Stimulated activated CD8-positive, alpha-beta memory T cell treated with anti-CD3 and anti-CD28 coated beads, Interleukin-12 subunit alpha, Interleukin-12 subunit beta, amount 100 ng/mL, for 4 hours (primary cell): ENCODE measurements at places on chromosomes 5 and 9.
A peak's percentile ranks its signal among the peaks of the same experiment; 100 is the strongest.

GRCh38 chr9:90767523-90768100 is 34.0 kb upstream of the SYK start:
- DNase-seq, result no peak

DNA sequence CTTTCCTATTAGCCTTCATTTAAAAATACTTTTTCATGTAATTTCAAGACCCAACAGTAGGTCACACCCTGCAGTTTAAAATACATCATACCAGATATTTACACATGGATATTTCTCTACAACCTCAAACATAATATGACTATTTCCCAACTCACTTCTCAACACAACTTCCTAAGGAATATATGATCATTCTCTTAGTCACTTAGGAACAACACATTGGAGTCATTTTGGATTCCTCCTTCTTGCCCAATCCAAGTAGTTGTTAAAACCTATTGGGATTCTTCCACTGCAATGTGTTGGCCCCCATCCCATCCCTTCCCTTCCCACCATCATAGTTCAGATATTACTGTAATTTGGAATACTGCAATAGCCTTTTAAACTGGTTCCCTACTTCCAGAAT is 145.5 kb downstream of the DCP2 start:
- no peak for DNase-seq

- peak; percentile 17 for DNase-seq
Measured at GRCh38 chr5:74640954-74641734, 616 bp upstream of the ENC1 start.

DNA sequence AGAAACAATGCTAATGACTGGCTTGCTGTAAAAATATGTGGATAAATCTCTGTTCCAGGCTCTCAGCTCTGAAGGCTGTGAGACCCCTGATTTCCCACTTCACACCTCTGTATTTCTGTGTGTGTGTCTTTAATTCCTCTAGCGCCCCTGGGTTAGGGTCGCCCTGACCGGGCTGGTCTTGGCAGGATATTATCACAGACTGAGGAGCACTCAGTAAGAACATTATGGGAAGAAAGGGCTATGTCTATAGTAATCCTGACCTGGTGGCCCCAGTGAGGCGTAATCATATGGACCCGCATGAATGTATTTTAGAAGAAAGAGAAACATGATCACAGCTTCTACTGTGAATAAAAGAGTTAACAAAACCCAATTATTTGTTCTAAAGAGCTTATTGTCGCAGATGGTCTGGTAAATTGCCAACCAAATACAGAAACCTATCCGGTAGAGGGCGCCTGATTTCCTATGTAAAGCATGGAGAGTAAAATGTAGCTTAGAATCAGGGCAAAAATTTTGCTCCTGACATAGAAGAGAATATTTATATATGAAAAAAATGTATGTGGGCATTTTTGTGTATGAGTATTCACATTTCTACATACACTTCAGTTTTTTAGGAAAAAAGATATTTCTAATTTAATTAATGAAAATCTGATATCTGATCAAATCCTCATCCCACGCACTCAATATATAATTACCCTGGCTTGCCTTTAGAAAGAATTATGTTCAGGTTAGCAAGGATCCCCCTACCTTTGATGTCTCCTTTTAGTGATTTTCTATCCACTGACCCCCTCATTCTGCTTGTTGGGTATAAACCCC is 5.8 kb upstream of the IFNA1 start:
- DNase-seq, result no peak

GRCh38 chr5:143569213-143569701 is 165.8 kb upstream of the NR3C1 start:
- DNase-seq, result no peak

DNA sequence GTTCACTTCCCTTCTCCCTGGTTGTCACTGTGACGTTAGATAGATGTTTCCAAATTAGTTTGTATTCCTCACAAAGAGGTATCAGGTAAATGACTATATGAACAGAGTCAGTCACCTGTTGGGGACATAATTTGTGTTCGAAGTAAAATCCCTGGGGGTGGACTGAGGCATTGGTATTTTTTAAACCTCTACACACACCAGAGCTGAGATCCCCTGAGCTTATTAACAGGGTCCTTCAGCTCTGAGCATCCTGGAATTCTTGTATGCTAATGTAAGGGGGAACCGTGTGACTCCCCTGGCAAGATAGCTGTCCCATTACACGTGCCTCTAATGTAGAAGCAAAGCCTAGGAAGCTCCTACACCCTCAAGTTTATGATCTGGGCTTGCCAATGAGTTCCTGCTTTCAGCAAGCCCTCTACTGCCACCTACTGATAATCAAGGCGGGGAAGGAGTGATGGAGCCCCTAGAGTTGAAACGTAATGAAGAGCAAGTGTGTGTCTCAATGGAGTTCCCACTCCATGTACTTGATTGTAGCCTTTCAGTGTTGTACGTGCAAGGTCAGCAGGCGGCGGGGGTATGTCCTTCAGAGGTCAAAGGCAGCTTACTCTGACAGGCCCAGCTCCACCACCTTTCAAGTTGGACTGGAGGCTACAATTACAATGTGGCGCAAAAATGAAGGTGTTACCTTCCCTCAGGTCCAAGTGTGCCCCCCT is 14.4 kb downstream of the PRKACG start:
- no peak for DNase-seq

- DNase-seq, result no peak
Measured at GRCh38 chr5:77129391-77129990, 42.4 kb upstream of the ZBED3 start.

- no peak for DNase-seq
Measured at GRCh38 chr9:8268881-8269280, 469.3 kb upstream of the DMAC1 start.

GRCh38 chr9:127711831-127712274 is 3.6 kb downstream of the PTRH1 start:
- no peak for DNase-seq

- no peak for DNase-seq
Measured at GRCh38 chr5:32471784-32472183, 27.2 kb upstream of the ZFR start.

DNA sequence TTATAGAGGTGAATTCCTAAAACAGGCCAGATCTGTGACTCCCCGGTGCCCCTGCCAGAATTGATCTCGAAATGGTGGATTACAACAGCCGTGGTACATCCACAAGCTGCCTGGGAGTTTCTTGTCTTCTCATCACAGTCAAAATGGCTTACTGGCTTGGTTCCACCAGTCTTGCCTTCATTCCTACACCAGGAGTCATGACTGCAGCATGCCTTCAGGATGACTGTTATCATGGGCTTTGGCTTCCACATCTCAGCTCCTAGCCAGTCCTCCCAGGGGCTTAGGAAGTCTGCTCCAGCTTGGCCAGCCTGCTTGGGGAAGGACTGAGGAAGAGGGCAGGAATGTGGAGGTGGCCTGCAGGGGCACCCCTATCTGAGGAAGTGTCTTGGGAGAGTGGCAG is 132.9 kb upstream of the NR3C1 start:
- no peak for DNase-seq

DNA sequence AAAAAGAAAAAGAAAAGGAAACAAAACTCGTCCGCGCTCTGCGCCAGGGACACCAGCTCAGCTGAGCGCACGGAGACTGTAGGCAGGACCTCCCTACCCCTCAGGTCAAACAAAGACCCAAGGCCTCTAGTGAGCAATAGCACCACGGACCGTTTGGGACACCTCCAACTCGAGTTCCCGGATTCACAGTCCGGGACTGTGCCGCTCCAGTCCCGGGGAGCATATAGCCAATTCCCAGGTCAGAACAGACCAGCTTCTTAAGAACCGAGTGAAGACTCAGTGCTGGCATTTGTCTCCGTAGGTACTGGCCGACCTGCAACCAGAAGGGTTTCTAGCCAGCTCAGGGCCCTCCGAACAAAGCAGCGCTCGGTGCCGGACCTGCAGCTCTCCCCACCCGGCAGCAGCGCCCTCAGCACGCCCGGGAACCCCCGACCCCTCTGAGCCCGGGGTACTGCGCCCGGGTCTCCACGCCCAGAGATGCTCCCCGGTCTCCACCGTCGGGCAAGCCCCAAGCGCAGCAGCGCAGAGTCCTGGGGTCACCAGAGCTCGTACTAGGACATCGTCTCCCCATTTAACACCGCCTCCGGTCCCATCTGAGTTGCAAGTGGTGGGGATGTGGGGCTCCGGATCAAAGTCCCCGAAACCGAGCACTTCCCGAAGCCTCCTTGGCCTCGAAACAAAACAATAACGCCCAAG is 591 bp downstream of the ABCA1 start:
- DNase-seq, result no peak

DNA sequence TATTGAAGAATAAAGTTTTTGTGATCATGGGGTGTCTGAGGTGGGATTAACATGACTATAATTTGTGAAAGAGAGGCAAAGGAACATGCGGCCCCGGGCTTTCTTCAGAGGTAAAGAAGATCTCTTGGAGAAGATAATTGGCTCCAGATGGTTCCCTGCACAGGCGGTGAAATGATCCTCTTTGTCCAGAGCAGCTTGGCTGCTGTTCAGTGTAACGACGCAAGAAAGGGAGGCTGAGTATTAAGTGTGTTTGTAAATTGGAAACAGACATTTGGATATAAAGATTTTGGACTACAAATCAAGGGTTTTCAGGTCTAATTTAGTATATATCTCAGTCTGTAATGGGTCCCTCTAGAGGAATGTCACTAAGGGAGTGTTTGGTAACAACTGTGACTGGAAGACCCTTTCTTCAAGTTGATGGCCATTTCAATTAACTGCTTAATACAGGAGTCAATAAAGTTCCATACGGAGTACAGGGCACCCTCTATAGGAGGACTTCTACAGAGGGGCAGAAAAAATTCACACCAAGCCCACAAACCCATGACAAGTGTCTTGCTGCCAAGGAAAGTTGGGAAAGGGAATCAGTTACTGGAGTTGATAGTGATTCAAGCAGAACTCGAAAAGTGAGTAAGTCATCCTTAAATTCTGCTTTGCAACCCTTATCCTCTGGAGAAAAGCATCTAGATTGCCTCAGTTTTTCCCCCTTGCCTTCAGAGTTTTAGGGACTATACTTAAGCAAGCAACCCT is 4.1 kb downstream of the EQTN start:
- DNase-seq, result no peak

- no peak for DNase-seq
Measured at GRCh38 chr5:61933787-61934626, 372.0 kb upstream of the KIF2A start.

- no peak for DNase-seq
Measured at GRCh38 chr5:126811515-126812198, 34.7 kb downstream of the LMNB1 start.

DNA sequence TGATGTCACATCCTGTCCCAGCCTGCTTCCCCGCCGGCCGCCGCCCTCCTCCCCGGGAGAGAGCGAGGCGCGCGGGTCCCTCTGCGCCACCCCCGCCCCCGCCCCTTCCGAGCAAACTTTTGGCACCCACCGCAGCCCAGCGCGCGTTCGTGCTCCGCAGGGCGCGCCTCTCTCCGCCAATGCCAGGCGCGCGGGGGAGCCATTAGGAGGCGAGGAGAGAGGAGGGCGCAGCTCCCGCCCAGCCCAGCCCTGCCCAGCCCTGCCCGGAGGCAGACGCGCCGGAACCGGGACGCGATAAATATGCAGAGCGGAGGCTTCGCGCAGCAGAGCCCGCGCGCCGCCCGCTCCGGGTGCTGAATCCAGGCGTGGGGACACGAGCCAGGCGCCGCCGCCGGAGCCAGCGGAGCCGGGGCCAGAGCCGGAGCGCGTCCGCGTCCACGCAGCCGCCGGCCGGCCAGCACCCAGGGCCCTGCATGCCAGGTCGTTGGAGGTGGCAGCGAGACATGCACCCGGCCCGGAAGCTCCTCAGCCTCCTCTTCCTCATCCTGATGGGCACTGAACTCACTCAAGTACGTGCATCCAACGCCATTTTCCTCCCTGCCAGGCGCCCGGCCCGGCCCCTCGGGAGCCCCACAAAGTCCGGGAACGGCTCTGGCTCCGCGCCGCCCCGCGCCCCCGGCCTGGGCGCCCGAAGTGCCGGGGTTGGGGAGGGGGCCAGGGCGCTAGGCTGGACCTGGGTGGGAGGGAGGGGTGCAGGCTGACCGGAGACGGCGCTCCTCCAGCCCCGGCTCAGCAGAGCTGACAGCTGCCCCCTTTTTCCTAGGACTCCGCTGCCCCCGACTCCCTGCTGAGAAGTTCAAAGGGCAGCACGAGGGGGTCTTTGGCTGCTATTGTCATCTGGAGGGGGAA is 12.0 kb upstream of the OLFM1 start:
- no peak for DNase-seq

GRCh38 chr5:16809395-16810207 is 126.5 kb downstream of the MYO10 start:
- no peak for DNase-seq

DNA sequence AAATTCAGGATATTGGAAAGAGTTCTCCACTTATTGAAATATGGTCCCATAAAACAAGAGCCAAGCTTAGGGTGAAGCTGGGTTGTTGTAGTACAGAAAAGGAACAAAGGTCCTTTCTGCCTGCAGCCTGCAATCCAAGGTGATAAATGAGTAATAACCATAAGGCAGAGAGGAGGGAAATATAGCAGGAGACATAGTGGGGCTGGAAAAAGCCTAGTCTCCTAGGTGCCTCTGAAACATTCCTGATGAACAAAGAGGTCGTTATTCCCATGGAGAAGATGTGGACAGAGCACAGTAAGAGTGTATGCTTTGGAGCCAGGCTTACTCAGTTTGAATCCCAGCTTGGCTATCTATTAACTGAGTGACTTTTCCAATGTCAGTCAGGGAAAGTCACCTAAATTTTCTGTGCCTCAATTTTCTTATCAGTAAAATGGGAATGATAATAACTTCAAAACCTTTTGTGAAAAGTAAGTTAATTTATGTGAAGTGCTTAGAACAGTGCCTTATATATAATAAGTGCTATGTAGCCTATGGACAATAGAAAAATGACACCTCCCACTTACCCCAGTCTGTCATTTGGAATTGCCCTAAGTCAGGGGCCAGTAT is 110.8 kb upstream of the GRIN3A start:
- DNase-seq, result no peak

- peak; percentile 85 for DNase-seq
Measured at GRCh38 chr5:115169487-115170133, at the start of gene TRIM36. Gene TRIM36, minus strand, starts transcription at chr5:115169908. Its CDS starts 274 bp downstream, at chr5:115169634.

DNA sequence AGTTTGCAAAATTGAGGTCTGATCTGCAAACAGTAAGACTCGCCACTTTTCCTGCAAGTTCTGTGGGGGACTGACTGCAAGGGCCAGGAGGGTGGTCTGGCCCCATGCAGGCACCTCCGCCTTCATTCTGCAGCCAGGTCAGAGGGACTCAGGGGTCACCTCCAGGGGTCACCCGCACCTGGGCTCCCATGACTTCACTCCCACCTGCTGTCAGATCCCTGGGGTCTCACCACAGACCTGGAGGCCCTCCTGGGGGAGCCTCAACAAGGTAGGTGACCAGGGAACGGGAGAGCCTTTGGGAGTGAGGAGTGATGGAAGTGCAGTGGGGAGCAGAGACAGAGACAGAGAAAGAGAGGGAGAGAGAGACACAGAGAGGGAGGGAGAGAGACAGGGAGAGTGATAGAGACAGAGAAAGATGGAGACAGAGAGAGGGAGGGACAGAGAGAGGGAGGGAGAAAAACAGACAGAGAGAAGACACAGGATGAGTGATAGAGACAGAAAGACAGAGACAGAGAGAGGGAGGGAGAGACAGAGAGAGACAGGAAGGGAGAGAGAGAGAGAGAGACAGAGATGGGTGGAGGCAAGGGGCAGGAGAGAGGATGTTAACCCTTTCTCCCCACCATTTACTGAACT is 41.5 kb upstream of the SLC6A19 start:
- DNase-seq, result no peak

- DNase-seq, result no peak
Measured at GRCh38 chr5:91244380-91245073, 138.6 kb downstream of the ARRDC3 start.
